HAP-1 (cell line): ENCODE measurements at places on chromosomes 4 and X.

GRCh38 chr4:87916626-87917025 is 58.9 kb upstream of the SPP1 start:
- no peak for DNase-seq

DNA sequence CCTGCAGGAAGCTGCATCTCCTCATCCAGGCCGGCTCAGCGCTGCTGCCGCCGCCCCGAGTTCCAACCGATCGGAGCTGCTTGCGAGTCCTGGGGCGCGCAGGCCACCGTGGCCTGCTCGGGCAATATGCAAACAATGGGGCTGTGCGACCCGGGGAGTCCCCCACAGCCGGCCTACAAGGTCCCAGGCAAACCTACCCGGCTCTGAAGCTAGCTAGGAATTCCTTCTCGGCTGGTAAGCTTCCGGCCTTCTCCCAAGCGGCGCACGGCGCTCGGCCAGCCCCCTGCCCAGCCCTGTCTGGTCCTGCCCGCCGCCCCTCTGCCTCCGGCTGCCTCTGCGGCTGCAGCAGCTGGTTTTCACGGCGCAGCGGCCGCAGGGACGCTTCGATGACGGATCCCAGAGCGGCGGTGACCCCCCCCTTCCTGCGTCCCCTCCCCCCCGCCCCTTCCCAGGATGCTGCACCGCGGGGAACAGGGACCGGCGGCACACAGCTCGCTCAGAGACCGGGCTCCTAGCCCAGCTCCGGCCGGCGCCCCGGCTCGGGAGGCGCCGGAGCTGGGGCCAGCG is 59.4 kb downstream of the TSC22D3 start:
- no peak for DNase-seq

- DNase-seq = no peak
Measured at GRCh38 chr4:94378047-94378446, 35.4 kb upstream of the HPGDS start.

GRCh38 chr4:156976147-156976546 is 4.5 kb upstream of the PDGFC start:
- DNase-seq = no peak

- DNase-seq = no peak
Measured at GRCh38 chr4:157141976-157142375, 66.0 kb downstream of the GLRB start.

- no peak for DNase-seq
Measured at GRCh38 chr4:128517096-128517738, 229.6 kb upstream of the PGRMC2 start.

- no peak for DNase-seq
Measured at GRCh38 chrX:2462780-2463179, 38.0 kb downstream of the DHRSX start.

- no peak for DNase-seq
Measured at GRCh38 chrX:28599957-28600356, 12.7 kb downstream of the IL1RAPL1 start.

- DNase-seq = no peak
Measured at GRCh38 chr4:1656986-1657385, 27.1 kb downstream of the FAM53A start.

- no peak for DNase-seq
Measured at GRCh38 chr4:61309616-61310015, 109.5 kb downstream of the ADGRL3 start.

- DNase-seq = no peak
Measured at GRCh38 chr4:109079201-109079600, 223.3 kb downstream of the COL25A1 start.

DNA sequence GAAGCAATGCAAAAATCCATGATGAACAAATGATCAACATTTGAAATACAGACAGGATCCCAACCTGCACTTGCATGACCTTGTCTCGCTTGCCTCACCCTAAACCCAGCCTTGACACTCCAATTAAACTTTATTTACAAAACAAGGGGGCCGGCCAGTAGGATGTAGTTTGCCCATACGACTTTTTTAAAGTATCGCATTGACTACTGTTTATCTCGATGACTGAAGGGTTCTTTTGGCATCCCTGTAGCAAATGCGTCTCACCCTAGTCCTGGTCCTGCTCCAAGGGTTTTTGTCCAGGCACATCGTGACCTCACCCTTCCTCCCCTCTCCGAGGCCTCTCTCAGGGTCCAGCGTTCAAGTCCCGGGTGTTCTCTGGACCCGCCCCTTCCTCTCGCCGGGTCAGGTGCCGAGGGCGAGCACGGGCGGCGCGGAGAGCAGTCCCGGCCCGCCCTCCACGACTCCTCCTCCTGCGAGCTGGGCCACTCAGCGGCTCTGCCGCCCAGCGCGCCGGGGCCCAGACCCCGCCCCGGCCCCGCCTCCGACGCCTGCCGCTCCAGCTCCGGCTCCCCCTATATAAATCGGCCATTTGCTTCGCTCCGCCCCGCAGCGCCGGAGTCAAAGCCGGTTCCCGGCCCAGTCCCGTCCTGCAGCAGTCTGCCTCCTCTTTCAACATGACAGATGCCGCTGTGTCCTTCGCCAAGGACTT is at the start of gene SLC25A5:
TSS of gene SLC25A5 (plus strand) at position 603 of the 709 bp plus-strand sequence. CDS start at position 675, 72 bp downstream.
- peak; percentile 96 for DNase-seq

DNA sequence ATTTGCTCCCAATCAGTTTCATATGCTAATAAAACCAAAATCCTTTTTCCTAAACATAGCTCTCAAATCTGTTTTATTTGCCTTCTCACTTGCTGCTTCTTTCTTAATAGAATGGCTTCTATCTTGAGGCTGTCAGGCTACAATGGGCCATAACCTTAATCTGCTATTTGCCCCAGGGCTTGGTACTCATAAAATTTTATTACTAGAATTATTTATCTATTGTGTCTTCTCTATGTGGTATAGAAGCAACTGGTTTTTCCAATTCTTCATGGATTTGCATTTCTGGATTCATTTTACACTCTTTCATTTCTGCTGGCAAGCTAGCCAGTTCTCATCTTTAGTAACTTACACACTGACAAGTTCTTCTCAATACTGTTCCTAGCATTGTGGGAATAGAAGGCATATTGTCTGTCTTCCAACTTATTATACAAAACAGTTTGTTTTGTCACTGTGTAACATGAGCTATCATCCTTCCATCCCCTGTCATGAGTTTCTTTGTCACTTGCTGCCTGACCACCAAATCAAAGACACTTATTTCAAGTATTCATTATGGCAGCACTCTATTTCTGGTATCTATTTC is 96.6 kb upstream of the KCNIP4 start:
- DNase-seq = peak; percentile 92

DNA sequence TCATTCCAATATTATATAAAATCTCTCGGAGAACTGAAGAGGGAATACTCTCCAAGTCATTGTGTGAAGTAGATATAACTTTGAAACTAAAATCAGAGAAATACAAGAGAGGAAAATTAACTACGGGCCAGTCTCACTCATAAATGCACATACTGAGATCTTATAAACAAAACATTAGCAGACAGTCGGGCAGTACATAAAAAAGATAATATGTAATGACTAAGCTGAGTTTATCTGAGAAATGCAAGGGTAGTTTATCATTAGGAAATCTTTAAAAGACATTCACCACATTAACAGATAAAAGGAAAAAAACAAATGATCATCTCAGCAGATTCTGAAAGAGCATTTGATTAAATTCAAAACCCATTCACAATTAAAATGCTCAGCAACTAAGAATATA is 116.7 kb downstream of the NYX start:
- DNase-seq = no peak

DNA sequence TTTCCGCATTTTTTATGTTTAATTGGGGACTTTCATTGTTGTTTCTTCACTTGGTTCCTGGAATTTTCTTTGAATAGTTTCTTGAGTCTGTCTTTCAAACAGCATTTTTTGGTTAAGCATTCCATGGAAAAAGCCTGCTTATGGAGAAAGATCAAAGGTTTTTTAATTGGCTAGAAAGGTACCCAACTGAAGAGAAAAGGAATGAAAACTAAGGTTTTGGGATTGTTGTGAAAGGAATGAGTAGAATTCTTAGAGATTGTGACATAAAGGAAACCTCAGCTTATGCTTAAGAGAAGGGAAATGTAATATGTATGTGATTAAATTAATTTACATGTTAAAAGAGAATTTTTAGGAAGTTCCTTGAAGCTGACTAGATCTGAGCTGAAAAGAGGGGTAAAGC is 82.8 kb downstream of the CCKAR start:
- no peak for DNase-seq

DNA sequence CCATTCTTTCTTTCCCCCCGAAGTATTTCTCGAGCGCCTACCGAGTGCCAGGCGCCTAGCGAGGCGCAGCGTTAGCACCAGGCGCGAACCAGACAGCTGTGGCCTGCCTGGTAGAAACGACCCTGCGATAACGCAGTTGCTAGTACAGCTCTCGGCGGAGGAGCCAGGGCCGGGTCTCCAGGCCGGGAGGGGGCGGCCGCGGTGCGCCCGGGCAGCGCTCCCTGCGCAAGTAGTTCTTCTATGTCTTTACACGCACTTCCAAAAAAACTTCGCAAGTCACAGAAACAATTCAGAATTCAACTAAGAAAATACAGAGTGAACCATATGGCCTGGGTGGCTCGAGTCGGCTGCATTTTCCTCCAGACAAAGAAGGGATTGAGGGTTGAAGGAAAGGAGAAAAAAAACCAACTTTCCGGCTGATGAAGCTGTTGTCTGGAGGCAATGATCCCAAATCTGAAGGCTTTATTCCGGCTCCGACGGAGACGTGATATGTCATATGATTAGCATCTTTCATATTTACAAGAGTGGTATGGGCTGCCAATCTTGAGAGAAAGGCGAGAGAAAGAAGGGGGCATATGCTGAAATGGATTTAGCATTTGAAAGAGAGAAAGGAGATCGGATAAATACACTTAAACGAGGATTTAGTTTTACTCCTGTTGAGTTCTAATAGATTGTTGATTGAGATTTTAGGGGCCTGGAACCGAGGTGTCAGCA is 7.2 kb upstream of the NEUROG2 start:
- DNase-seq = peak; percentile 78

DNA sequence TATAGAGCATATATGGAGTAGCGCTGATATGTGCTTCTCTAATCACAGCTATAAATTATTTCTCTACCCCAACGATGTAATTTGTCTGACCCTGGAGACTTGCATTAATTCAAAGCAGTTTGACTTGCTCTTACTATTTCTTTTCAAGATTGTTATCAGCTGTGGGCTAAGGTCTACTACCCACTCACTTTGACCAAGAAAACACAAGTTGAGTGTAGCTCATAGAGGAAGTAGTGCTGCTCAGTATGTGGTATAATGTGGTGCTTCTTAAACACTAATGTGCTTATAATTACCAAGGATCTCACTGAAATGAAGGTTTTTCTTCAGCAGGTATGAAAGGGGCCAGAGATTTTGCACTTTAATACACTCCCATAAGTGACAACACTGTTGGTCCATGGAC is 70.1 kb downstream of the INPP4B start:
- no peak for DNase-seq

DNA sequence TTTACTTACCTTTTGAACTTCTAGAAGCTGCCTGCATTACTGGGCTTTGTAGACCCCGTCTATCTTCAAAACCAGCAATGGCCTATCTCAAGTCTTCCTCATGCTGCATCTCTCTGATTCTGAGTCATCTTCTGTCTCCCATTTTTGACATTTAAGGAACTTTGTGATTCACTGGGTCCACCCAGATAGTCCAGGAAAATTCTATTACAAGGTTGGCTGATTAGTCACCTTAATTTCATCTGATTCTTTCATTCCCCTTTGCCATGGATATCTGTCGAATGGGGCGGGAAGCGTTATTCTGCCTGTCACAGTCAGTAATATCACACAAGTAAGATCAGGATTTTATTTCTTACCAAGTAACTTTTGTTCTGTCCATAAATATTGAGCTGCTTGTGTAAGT is 618.0 kb downstream of the CCSER1 start:
- no peak for DNase-seq

GRCh38 chrX:82973646-82974045 is 534.4 kb upstream of the POU3F4 start:
- DNase-seq = no peak

GRCh38 chrX:97070346-97070745 is 186.6 kb downstream of the RPA4 start:
- no peak for DNase-seq

DNA sequence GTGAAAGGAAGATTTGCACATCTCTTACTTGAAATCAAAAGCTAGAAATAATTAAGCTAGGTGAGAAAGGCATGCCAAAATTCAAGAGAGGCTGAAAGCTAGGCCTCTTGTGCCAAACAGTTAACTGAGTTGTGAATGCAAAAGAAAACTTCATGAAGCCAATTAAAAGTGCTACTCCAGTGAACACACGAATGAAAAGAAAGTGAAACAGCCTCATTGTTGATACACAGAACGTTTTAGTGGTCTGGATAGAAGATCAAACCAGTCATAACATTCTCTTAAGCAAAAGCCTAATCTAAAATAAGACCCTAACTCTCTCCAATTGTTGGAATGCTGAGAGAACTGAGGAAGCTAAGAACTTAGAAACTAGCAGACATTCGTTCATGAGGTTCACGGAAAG is 122.3 kb downstream of the UNC5C start:
- no peak for DNase-seq

GRCh38 chrX:131821945-131822622 is 201.0 kb upstream of the STK26 start:
- no peak for DNase-seq

DNA sequence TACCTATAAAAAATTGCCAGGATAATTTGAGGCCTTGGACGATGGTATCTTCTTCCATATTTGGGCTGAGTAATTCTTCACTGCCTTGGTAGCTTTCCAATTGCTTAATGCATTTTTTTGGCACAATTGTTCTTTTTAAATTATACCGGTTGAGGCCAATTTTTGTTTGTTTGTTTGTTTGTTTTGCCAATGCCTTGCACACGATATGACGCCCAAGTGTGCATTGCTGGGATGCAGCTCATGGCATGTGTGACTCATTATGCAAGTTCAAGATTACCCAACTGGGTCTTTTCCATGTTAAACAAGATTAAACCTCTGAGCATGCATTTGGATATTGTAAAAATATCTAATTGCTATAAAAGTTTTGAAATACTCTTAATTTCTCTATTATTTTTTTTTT is 71.1 kb upstream of the KCNIP4 start:
- DNase-seq = no peak
